B cell (primary cell): ENCODE measurements at places on chromosomes 6 and 20. TPM values are rescaled to one million over a fixed set of nuclear protein-coding genes. Genes with fewer than 3 reads are reported as not detected.

DNA sequence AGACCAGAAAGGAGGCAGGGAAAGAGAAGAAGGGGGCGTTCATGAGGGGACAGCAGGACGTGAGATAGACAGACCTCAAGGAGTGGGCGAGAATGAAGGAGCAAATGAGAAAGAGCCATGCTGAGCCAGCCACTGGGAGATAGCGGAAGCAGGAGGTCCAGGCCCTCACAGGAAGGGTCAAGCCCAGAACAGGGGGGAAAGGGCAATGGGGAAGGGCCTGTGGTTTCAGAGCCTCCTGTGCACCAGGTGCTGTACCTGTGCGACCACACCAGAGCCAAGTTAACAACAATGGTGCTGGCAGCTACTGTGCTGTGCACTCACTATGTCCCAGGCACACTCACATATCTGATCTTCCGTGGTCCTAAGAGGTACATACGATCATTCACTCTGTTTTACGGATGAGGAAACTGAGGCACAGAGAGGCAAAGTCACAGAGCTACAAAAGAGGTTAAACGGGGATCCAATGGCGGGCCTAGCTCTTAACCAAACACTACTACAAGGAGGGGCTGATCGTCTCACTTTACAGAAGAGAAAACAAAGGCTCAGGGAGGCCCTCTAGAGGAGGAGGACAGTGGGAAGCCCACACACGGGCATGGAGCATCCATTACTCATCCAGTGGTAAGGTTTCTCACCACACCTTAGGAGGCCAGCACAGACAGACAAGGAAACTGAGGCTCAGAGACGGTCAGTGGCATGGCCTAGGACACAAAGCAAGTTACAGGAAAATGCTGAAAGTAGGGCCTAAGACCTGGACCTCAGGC lies 129.1 kb downstream of the PREX1 start:
- no peak for DNase-seq

GRCh38 chr6:26367114-26367513 lies 2.1 kb downstream of the BTN3A2 start:
- DNase-seq = no peak

DNA sequence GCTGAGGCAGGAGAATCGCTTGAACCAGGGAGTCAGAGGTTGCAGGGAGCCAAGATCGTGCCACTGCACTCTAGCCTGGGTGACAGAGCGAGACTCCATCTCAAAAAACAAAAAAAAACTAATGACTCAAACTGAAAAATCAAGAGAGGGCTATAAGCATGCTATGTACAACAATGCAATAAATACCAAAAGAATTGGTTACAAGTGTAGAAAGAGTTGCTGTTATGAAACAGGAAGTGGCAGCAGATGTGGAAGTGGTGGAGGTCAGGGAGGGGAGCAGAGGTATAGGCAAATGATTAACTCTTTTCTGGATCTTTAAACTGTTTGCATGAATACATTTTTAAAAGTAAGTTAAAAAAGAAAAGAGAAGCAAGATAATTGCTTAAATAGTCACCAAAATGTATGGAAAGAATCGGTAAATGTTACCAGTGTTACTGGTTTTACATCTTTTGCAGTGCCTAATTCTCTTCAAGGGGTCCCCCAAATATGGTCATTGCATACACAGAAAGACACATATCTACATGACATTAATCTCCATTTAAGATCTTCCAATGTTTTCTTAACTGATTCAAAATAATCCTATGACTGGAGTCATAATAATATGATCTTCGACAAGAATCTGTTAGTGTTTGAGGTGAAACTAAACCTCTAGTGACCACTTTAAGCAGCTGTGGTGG lies 15.0 kb downstream of the CALHM6 start:
- peak; percentile 75 for DNase-seq

- no peak for DNase-seq
These were observed 78.8 kb downstream of the FOXF2 start for GRCh38 chr6:1468126-1468525.

- peak; percentile 74 for DNase-seq
These were observed 31.0 kb upstream of the EZR start for GRCh38 chr6:158849899-158850806.

- DNase-seq = no peak
These were observed 216.1 kb downstream of the LMBRD1 start for GRCh38 chr6:69580706-69581105.

DNA sequence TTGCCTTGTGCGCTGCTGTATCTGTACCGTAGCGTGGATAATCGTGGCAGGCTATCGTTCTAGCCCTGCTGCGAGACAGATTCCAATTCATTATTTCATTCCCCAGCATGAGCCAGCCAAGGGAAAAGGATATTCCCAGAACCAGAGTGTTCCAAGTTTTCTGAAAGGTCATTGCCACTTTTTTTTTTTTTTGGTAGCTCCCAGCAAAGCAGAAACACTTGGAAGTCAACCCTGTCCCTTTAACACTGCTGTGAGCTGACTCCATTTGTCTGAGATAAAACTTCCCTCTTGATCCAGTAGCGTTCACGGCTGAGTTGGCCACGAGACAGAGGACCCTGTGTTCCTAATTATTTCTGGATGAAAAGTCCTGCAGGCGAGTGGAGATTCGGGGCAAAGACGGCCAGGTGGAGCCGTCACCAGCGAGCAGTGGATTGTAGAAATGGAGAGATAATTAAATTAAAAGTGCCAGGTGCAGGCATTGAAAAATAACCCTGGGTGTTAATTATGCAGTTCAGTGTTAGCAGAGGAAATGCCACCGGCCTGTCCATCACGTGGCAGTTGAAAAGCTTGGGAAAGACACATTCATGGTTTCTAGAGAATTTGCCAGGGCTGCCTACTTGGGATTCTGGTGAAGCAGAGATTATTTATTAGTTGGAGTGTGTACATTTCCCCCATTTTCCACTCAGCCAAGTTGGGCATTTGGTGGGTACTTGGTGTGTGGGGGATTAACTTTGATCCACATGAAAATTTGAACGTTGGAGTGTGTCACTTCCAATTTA lies 164.2 kb downstream of the SLC24A3 start:
- DNase-seq = no peak

MCHR2 gene
- not detected in 2 replicates for total RNA-seq

BPI gene
- 0.44 TPM in 1 of 2 replicates, not detected in the other for total RNA-seq

WDR27 gene
- 76.4 and 86.3 TPM in 2 replicates for total RNA-seq

GSTA2 gene
- not detected in 2 replicates for total RNA-seq

GTSF1L gene
- 0.84 TPM in 1 of 2 replicates, not detected in the other for total RNA-seq
